NCI-H748 treated with DMSO at 0.1 percent for 48 hours (cell line): ENCODE measurements at places on chromosomes 11 and 22.

GRCh38 chr11:118258410-118258809 lies 5.7 kb downstream of the MPZL2 start:
- no peak for DNase-seq

DNA sequence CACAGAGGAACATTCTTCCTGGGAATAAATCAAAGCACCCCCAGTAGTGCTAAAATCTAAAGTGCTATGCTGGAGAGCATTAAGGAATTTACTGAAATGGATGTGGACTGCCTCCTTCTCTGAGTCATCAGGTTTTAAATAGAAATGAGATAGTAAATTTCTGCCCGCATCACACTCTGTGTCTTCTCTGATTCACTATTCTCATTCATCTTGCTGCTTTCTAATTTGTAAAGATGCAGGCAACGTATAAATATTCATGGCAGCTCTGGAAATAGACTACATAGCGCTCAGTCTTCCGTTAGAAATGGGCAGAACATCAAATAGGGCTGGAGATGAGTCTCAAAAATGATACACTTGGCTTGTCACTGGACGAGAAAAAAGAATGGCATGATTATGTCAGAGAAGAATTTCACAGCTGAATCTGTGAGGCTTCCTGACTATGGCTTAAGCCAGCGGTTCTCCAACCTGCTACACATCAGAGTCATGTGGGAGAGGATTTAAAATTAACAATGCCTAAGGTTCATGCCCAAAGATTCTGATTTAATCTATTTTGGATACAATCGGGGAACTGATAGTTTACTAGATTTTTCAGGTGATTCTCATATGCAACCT lies 178.2 kb downstream of the LRRC4C start:
- DNase-seq: no peak

- DNase-seq: no peak
Measured at GRCh38 chr22:19132153-19132552, 1.0 kb downstream of the TSSK2 start.

GRCh38 chr11:70578831-70579230 lies 180.5 kb downstream of the CTTN start:
- no peak for DNase-seq

DNA sequence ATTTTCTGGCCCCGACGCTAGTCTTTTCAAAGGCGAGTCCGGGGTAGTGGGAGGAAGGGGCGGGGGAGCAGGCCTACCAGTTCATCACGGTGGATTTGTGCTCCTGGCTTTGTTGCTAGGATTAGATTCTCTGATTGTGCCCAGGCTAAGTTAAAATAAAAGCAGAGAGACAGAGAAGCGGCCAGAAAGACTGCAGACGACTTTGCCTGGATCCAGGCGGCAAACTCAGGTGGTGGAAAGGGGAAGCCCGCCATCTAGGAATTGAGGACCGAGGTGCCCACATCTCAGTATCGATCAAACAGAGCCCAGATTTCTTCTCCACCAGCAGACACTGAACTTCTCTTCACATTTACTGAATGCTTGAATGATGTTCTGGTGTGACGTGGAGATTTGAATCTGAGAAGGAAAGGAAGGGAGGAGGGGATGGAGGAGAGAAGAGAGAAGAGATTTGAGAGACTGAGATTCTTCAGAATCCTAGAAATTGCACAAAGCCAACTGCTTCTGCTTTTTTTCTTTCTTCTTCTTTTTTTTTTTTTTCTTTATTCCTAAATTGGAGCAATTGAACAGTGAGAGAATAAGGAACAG lies 2.7 kb downstream of the FAT3 start:
- DNase-seq: peak; percentile 14
